ENCODE measurements at places on chromosomes 12 and 14.

GRCh38 chr14:91342206-91342760, 75.3 kb downstream of the CCDC88C start:
- DNase-seq: no peak

DNA sequence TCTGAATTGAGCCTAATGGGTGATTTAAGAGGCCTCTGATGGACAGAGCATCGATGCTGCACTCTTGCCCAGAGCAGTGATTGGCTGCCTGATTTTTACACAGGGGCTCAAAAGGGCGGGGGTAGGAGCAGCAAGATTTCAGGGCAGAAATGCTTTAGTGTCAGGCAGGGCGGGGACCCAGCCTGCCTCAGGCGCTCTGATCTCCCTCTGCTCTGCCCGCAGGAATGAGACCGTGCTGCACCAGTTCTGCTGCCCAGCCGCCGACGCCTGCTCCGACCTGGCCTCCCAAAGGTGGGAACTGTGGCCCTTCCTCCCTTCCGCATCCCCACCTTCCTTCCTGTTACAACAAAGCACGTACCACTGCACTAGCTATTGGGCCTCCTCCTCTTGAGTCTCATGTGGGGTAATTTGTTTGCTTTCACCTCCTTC, 32.4 kb downstream of the IQSEC3 start:
- DNase-seq: no peak

DNA sequence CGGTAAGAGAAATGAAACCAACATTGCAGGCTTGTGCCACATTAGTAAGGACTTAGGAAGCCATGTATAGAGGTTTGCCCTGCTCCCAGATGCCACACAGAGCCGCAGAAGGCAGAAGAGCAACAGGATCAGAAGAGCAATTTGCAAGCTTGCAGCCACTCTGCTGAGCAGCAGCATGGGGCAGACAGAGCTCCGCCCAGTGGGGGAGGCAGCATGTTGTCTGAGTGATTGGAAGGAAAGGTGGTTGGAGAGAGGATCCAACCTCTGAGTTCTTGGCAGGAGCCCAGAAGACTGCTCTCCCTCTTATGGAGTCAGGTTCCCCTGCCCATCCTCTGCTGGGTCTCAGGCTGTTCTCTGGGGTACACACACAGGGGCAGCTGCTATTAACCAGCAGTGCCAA, 2.3 kb upstream of the KRT6A start:
- peak; percentile 80 for DNase-seq

DNA sequence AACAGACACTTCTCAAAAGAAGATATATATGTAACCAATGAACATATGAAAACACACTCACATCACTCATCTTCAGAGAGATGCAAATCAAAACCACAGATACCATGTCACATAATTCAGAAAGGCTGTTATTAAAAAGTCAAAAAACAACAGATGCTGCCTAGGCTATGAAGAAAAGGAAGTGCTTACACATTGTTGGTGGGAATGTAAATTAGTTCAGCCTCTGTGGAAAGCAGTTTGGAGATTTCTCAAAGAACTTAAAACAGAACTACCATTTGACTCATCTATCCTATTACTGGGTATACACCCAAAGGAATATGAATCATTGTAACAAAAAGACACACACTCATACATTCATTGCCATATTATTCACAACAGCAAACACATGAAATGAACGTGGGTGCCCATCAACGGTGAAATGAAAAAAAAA, 35.1 kb downstream of the EIF2S3B start:
- DNase-seq: peak; percentile 21

- no peak for DNase-seq
Observed at GRCh38 chr14:78700236-78700635, 530.1 kb downstream of the NRXN3 start.

DNA sequence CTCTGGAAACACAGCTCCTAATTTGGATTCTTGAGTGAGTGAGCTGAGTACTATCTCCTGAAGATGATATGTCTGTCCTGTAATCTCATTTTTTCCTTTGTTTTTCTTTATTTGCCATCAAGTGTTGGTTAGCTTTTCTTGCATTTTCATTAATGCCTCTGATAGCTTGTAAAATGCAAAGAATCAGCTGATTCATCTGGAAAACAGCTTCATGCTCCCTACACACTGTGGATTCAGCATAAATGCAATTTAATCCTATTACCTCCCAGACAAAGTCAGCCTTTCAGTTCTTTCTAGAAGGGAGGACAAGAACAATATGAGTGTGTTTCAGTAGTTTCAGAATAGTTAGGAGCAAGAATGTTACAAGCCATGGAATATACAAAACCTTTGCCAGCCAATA, 79.4 kb downstream of the DACT1 start:
- no peak for DNase-seq

DNA sequence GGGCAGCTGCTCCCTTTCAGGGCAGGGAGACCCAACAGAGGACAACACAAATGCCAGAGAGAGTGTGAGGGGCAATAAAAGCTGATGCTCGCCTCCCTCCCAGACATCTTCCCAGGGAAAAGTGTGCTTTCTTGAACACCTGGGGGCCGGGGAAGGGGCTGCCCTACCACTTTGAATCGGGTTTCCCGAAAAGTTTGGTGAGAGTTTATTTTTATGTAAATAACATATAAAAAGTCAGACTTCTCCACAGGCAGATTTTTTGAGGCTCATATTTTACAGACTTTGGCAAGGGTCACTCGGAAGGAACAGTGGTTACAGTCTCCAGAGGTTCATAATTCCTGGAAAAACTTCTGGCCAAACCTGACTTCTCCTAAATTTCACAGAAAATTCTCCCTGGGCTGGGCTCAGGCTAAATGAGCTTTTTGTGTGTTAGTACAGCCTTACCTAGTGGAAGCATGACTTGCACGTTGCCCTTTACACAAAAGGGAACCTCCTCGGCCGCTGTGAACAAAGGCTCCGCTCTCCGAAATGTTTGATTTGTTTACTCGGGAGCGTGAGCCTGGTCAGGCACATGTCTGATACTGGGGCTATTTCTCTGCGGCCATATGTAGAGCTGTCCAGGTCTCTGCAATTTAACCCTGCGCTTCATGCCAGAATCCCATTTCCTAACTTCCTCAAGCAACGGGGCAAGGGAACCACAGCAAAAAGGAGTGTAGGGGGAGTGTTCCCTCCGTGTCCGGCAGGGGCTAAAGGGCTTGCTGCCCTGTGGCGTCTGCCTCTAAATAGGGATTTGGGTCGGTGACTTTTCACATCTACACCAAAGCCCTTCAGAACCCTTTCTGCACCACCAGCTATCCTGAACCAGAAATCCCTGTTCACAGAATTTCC, 3.4 kb downstream of the RTL1 start:
- DNase-seq: no peak

DNA sequence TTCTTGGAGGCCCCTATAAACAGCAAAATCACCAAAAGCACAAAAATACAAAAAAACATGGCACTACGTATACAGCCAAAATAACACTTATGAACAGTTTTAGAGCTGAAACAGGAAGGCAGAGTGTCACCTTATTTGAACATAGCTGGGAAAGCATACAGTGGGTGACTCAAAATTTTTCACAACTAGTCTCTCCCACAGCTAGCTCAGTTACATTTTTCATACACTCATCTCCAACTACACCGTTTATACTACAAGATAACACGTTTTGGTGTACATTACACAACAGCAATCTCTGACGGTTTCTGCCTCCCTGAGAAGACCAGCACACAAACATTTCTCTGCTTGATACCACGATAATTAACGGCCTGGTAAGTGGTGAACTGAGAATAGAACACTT, 2.9 kb downstream of the RAD52 start:
- peak; percentile 93 for DNase-seq

- no peak for DNase-seq
Observed at GRCh38 chr14:70148911-70149595, 39.7 kb downstream of the SLC8A3 start.

GRCh38 chr12:56616925-56617324, 13.2 kb downstream of the BAZ2A start:
- no peak for DNase-seq

DNA sequence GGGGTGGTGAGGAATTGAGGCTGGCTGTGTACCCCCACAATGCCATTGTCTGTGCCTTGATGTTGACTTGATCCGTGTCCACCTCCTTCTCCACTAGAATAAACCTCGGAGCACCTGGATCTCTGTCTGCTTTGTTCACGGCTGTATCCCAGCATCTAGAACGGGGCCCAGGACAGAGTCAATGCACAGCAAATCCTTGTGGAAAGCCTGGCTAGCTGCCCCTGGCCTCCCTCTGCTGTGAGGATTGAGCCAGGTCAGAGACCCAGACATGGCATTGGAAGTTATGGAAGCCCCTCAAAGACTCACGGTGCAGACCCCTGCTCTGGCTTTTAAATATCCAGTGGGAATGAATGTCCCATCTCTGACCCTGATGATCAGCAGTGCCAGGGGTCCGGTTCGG, 109.2 kb downstream of the SCARB1 start:
- no peak for DNase-seq

GRCh38 chr12:121812320-121812871, 8.6 kb downstream of the SETD1B start:
- DNase-seq: peak; percentile 65

DNA sequence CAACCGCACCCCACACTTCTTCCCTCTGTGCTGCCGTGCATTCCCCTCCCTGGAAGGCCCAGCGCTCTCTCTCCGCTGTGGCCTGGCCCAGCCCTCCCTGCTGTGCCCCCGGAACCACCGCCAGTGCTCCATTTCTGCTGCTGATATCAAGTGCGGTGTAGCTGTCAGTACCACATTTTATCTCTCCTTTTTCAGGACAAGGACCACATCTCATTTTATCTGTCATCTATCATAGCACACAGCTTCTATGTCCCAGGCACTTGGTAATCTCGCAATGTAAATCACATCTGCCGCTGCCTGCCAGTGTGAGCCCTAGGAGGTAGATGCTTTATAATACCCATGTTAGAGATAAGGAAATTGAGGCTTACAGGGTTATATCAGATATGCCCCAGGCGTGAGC, 18.3 kb downstream of the IL31 start:
- DNase-seq: no peak

- DNase-seq: peak; percentile 44
Observed at GRCh38 chr12:59067083-59067482, 146.8 kb upstream of the LRIG3 start.

DNA sequence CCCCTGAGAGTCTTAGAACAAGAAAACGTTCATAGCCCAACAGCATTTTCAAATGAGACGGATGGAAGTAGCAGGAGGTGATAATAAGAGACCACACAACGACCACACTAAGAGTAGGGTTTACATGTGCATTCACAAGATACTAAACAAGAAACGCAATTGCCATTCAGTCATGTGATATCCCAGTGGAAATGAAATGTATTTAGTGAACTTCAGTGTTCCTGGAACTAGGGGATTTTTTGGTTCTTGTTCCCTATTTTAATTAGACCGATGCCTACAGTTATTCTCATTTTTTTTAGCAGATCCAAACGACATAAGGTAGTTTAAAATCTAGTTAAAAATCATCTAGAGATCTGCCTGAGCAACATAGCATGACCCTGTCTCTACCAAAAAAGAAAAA, 150.0 kb downstream of the GPR65 start:
- no peak for DNase-seq

DNA sequence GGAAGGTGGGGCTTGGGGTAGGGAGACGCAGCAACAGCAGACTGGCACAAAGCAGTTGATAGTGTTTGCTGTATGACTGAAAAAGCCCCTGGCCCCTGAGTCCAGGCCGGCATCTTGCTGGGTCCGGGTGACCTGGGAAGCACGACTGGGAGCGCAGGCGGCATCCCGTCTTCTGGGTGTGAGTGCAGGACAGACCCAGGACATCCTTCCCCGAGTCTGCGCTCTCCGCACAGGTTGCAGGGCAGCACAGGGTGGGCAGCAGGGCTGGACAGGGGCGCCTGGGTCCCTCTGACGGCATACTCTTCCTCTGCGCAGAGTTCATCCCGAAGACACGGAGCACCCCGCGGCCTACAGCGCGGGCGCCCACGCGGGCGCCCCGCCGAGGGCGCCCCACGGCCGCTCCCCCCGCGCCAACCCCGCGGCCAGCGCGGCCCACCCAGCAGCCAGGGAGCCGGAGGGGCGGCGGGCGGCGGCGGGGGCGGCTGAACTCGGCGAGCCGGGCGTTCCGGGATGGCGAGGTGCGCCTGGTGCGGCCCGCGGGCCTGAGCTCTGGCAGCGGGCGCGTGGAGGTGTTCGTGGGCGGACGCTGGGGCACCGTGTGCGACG, 9.2 kb upstream of the CYP46A1 start:
- DNase-seq: no peak

DNA sequence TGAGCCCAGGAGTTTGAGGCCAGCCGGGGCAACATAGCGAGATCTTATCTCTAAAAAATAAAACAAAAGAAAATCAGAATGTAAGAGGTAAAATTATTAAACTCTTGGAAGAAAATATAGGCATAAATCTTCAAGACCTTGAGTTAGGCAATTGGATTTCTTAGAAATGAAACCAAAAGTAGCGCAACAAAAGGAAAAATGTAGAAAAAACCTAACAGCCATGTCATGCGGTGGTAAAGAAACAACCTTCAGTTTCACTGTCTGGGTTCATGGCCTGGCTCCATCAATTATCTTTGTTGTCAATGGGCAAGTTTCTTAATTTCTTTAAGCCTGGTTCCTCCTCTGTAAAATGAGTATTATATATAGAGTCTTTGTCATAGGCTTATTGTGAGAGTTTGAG, 5.6 kb upstream of the GCH1 start:
- no peak for DNase-seq

- no peak for DNase-seq
Observed at GRCh38 chr12:3038926-3039510, 38.2 kb upstream of the TSPAN9 start.

DNA sequence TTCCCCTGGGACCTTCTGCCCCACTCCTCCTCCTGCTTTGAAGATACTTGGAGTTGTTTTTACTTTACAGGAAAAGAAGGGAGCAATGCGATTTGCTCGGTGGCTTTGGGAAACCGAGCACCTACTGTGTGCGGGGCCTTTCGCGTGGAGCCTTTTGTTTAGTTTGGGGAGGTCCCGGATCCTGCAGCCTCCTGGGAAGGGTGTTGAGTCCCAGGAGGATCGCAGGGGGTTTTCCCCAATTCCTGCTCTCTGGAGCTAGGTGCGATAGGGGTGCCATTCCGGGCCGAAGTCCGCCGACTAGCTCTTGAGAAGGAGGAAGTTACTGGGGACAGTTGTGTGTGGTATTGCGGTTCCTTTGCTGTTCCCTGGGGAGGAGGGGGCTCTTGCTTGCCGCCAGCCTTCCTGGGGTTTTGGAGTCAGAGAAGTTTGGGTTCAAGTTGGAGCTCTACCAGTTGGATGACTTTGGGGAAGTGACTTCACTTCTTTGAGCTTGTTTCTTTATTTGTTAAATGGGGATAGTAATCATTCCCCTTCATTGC, 1.1 kb downstream of the BRI3BP start:
- no peak for DNase-seq

- peak; percentile 100 for DNase-seq
Observed at GRCh38 chr12:26274441-26275312, 79.3 kb downstream of the SSPN start.

- no peak for DNase-seq
Observed at GRCh38 chr12:68080577-68080976, 79.0 kb downstream of the IFNG start.

- no peak for DNase-seq
Observed at GRCh38 chr12:85369365-85370154, 89.5 kb downstream of the ALX1 start.

GRCh38 chr12:90851800-90852718, 102.9 kb downstream of the CCER1 start:
- no peak for DNase-seq
